ENCODE measurements at places on chromosomes 5 and 9. TPM values are rescaled to one million over a fixed set of nuclear protein-coding genes. Genes with fewer than 3 reads are reported as not detected.

Gene FYB1
- total RNA-seq: not detected

- peak; percentile 71 for DNase-seq
Observed at GRCh38 chr5:141821430-141821925, 56.7 kb downstream of the PCDH1 start.

Gene ALDH1A1
- 699 TPM for total RNA-seq

DNA sequence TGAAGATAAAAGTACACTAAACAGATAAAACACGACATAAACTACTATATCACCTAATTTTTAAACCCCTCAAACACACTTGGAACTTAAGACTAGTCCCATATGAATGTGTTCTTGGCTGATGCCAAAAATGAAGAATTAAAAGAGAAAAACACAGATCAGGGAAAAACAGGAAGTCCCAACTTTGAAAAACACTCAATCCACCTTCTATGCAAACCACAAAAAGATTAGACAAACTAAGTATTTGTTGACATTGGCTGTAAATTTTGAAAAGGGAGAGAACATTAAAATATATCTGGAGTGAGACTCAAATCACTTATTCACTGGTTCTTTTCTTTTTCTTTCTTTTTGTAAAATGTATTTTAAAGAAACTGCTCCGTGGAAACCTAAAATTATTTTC, 81.4 kb downstream of the ANKH start:
- no peak for DNase-seq
